ENCODE measurements at places on chromosomes 16 and 17.

DNA sequence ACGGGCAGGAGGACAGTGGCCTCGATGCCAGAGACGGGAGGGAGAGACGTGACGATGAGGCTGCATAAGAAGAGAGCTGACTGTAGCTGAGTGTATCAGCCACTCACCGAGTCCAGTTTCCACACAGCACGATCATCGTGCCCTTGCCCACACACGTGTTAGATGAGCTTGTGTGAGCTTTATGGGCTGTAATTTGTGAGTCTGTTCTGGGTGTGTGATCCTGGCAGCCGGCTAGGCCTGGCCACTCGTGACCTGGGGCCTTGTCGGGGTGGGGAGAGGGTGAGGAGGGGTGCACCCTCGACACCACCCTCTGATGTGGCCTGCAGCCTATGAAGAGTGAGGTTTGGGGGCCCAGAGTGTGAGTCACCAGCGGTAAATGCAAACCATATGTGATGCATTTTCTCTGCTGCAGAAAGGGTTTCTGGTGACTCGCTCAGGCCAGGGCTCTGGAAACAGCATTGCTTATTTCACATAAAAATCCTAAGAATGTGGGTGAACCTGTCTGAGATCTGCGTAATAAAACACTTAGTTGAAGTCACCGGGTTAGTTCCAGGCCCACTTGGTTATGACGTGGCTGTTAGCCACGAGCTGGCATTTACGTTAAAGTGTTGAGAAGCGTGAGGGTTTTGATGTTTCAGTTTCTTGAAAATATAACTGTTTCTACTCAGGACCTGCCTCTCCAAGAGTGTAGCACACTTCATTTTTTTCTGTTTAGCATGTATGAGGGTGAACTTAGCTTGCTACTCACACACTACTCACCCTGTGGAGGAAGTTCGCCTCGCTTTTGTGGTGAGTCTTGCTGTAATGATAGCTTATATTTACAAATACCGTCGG, 4.2 kb downstream of the METRNL start:
- peak; percentile 76 for DNase-seq

DNA sequence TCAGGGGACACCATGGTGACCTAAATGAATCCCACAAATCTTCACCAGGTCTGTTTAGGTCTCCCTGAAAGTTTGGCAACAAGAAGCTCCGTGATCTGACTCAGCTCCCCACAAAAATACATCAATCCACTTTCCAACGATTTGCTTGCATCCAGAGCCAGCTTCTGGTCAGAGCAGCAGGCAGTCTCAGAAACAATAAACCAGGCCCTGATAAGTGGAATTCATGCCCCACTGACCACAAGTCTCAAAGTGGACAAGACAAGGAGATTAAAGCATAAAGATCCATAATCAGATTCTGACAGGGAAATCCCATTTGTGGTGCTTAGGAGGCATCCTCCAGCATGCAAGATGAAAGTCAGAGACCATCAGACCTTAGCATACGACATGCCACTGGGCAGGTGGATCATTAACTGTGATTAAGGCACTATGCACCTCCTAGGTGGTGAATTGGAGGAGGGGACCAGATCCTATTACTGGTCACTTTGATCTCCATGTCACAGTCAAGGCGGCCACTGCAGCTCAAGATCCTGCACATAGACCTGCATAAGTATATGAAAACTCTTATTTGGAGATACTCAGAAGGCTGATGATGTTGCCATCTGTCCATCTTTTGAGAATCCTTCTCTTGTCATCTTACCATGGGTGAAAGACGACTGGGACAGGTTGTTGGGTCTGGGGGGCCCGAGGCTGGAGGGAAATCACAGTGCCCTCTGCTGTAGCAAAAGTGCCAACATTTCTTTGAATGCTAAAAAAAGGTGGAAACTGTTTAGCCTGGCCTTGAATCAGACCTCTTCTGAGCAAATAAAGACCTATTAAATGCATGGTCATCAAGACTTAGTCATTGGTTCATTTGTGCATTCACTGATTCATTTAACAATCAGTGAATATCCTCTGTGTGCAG, 309.2 kb upstream of the CCL2 start:
- DNase-seq, result no peak

GRCh38 chr16:50469121-50469743, 79.0 kb upstream of the NKD1 start:
- DNase-seq, result no peak

DNA sequence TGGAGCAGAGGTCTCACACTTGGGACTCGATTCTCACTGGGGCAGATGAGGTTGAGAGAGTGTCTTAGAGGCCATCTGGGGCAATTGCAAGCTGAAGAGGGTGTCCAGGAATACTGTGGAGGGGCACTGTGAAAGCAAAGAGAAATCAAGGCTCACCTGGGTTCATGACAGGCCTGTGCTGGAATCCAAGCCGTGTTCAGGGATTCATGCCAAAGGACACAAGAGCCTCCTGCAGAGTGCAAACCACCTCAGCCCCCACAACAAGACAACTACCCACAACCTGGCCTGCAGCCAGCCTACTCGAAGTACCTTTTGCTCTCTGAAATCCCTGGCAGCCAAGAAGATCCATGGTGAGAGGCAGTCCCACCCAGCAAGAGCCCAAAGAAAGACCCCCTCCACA, 2334.2 kb downstream of the TP53TG3F start:
- no peak for DNase-seq

DNA sequence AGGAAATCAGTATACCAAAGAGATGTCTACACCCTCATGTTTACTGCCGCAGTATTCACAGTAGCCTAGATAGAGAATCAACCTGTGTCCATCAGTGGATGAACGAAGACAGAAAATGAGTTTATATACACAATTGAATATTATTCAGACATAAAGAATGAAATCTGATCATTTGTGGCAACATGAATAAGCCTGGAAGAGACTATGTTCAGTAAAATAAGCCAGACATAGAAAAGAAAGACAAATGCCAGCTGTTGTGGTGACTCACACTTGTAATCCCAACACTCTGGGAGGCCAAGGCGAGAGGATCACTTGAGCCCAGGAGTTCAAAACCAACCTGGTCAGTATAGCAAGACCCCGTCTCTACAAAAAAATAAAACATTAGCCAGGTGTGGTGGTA, 16.1 kb downstream of the NUDT16L1 start:
- no peak for DNase-seq

DNA sequence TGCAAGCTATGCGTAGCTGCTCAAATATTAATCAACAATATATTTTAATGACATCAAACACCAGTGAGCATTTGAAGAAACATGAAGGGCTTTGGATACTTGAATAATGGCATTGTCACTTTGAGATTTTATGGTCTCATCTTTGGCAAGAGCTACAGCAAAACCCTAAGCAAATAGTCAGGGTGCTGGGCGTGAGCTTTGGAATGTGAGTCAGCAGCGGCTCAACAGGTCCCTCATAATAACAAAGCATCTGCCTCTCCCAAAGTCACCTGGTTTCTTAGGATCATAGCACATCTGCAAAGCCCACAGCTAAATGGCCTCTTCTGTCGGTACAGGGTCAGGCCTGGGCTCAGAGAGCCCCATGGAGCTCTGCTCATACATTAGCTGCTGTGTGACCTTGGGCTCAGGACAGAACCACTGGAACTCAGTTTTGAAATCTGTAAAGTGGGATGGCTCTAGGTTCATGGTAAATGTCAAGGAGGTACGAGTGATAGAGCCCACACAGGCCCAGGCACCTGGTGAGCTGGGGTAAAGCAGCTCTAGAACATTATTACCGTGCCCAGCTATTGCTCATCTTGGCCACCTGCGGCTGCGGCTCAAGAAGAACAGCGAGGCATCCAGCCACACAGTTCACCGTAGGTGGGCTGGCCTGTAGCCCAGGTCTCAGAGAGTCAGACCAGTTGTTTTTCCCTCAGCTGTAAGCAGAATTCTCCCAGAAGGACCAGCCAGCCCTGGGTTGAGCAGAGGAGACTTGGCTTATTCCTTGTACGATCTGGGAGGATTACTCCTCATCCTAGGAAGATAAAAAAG, 544.5 kb upstream of the CDH11 start:
- no peak for DNase-seq

DNA sequence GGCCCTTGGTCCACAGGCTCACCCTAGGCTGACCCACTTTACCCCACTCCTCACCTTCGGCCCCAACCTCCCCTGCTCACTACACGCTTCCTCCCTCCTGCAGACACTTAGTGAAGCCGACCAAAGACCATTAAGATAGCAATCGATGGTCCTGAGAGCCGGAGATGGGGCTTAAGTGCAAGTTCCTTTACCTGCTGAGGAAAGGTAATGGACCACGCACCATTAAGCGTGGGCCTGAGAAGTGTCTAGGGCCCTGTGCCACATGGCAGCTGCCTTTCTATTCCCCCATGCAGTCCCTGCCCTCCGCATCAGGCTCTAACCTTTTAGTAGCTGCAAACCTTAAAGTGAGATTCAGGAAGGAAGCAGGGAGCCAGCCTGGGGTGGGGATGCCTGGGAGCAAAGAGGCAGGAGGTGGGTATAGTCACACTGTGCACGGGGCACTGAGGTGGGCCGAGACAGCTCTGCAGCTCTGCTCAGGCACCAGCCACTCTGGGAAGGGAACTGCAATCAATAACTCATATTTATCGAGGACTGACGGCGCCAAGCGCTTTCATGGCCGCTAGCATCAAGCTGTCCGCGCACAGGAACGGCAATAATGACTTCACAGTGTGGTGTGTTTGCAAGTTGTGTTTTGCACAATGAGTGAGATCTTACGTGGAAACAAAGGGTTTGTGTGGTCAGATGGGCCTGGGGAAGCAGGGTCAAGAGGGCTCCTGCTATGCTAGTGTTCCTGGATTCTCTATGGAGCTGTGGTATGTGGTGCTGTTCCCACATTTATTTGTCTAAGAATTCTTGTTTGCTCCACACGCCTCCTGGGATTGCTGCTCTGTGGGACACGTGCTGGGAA, 84.9 kb upstream of the CDC42EP4 start:
- peak; percentile 78 for DNase-seq

- DNase-seq, result no peak
Observed at GRCh38 chr17:51463353-51463752, 203.0 kb downstream of the UTP18 start.

GRCh38 chr17:43142153-43142552, 17.0 kb upstream of the BRCA1 start:
- no peak for DNase-seq

DNA sequence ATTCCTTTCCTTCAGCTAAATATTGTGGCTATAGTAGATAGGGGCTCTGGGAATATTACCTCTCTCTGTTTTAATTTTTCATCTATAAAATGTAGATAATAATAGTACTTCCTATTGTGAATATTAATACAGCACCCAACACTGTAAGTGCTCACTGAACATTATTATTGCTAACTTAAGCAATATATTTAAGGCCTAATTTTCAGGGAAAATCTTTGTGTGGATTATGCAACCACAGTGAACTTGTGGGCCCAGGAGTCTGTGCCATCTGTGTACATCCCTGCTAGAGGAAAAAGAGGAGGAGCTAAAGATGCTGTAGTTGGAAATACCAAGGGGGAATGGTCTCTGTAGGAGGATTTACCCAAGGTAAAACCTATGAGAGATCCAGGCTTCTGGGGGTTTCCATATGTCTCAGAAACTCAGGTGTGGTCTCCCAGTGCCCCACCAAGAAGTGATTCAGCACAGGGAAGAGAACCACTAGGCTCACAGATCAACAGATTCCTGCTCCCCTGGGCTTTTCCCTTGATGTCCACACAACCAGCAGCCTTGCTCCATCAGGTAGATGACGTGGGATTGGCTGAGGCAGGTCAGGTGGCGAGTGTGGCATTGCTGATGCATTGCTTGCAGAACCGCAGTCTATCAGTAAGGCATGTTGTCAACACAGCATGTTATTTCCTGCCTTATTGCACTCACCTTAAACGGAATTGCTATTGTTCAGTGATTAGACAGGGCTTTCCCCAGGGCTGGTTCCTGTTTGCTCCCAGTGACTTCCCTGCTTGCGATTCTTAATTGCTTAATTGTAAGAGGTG, 1.6 kb upstream of the N4BP1 start:
- no peak for DNase-seq

DNA sequence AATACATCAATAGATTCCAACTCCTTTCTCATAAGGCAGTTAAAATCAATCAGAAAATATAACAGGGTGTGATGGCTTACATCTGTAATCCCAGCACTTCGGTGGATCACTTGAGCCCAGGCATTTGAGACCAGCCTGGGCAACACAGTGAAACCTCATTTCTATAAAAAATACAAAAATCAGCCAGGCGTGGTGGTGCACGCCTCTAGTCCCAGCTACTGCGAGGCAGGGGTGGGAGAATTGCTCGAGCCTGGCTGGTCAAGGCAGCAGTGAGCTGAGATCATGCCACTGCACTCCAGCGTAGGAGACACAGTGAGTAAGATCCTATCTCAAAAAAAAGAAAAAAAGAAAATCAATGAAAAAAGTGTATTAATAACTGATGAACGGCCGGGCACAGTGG, 258.6 kb downstream of the NTN1 start:
- no peak for DNase-seq

- DNase-seq, result no peak
Observed at GRCh38 chr16:49587511-49587910, 213.9 kb downstream of the C16orf78 start.
